ENCODE measurements at places on chromosomes 6 and 20.
A peak's percentile ranks its signal among the peaks of the same experiment; 100 is the strongest.

- peak; percentile 22 for DNase-seq
These were observed 121.1 kb upstream of the HDGFL1 start for GRCh38 chr6:22448291-22448711.

DNA sequence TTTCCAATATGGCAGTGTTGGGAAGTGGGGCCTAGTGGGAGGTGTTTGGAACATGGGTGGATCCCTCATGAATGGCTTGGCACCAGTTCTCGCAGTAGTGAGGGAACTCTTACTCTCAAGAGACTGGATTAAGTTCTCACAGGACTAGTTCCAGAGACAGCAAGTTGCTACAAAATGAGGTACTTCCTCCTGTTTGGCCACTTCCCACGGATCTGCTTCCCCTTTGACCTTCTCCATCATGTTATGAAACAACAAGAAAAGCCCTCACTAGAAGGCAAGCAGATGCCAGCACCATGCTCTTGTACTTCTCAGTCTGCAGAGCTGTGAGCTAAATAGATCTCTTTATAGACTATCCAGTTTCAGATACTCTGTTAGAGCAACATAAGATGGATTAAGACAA lies 3.1 kb downstream of the RSPH3 start:
- DNase-seq = no peak

DNA sequence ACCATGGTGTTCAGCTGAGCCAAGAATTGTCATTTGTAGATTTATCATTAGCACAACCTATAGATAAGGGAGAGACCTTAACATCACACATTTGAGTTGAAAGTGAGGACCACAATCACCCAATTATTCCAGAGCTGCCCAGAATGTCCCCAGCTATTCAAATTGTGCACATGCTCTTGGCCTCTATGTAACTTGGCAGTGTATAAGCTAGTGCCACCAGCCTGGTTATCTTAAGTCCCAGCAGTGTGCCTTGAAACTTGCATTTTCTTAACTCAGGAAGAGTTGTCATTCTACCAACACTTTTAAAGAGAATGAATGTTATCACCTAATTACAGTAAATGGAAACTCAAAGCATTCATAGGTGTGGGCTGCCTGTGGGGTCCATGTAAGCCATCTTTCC lies 191.1 kb downstream of the COL9A1 start:
- no peak for DNase-seq

DNA sequence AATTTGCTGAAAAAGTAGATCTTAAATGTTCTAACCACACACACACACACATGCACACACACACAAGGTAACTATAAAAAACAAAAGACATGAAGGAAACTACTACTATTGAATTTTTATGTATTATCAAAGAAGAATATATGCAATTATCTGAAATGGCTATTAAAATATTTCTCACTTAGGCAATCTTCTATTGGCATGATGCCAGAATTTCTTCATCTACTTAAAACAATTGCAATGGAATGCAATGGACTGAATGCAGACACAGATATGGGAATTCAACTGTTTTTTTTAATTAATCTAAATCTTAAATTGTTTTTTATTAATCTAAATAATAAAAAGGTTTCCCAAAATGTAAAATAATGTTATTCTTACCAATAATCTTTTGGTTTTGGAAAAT lies 152.6 kb upstream of the SMLR1 start:
- DNase-seq = no peak

DNA sequence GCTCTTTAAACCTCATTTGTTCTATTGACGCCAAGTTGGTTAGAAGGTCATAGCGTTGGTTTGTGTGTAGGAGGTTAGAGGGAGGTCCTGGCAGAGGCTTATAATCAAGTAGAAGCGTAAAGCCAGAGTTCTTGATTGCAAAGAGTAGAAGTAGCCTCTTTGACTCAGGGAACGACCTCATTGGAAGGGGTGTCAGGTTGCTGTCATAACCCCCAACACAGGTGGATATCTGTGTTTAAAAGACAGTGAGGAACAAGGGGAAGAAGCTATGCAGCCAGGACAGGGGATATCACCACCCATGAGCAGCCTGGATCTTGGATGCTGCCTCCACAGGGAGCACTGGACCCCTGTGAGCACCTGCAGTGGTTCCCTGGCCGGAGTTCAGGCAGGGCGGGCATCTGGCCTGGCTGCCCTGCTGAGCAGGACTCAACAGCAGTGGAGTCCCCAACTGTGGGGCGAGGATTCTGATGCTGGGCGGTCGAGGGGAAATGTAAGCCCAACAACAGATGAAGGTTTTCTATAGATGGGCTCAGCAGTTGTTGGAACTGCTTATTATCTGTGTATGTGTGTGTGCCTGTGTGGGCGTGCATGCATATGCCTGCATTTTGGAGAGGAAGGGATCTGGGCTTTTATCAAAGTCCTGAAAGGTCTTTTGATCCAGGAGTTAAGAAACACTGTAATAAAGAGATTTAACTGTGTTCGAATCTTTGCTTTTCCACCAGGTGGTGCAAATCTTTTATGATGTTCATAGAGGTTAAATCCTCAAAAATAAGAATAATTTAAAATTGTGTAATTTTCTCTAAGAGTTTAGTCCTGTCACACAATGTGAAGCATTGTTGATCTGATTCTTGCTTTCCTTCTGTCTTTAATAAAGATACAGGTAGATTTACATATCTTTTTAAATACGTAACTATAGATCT lies 27.7 kb downstream of the HIVEP1 start:
- DNase-seq = no peak

- DNase-seq = no peak
These were observed 189.8 kb downstream of the FOXA2 start for GRCh38 chr20:22394583-22394982.

GRCh38 chr20:57043091-57043490 lies 223.3 kb downstream of the BMP7 start:
- no peak for DNase-seq

DNA sequence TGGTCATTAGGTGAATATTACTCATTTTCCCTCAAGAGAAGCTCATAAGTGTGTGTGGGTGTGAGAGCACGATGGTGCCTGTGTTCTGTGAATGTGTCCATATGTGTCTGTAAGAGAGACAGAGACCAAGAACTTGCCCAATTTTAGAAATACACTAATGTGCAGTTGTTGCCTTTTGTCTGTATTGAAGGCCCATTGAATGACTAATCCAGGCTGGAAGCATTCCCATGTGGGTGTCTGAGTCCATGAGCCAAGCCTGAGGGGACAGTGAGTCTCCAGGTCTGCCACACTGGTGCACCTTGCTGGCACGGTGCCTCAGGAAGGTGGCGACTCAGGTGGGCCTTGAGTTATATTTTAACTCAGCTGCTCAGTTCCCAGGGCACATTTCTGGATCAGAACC lies 25.5 kb upstream of the ASXL1 start:
- peak; percentile 21 for DNase-seq

- no peak for DNase-seq
These were observed 47.2 kb downstream of the BACH2 start for GRCh38 chr6:90249458-90249857.

DNA sequence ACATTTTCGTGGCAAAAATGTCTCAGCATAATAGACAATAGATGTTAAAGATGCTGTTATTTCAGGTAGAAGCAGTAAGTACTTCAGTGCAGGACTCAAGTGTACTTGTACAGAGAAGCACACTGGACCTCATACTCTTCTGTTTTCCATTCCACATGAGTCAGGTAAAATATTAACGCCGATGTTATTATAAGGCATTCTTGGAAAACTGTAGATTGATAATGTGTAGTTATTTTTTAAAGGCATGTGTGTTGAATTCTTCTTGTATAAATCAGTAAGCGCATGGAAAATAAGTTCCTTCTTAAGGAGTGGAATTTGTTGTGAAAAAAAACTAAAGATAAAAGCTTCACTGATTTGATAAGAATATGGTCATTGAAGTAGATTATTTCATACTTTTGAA lies 45.8 kb downstream of the DOP1A start:
- no peak for DNase-seq

DNA sequence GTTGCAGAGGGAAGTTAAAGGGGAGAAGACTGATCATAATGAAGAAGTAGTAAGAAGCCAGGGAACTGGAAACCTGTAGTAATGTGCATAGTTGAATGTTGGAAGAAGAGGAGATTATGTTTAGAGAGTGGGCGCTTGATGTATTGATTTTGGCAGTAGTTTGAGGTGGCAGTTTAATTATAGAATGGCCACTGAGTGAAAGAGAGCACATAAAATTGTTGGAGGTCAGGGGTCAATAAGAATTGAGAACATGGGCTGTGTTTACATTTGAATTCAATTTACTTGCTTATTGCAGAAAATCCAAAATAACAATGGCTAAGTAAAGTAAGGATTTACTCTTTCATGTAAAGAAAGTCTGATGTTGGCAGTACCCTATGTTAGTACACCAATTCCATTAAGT lies 15.7 kb downstream of the VTA1 start:
- no peak for DNase-seq

- no peak for DNase-seq
These were observed 107.4 kb downstream of the COL19A1 start for GRCh38 chr6:69973763-69974162.

Data from stromal cell of bone marrow (primary cell).